Suppressor macrophage treated with lipopolysaccharide for 1 hour (primary cell): ENCODE measurements at places on chromosomes 12 and 14.

DNA sequence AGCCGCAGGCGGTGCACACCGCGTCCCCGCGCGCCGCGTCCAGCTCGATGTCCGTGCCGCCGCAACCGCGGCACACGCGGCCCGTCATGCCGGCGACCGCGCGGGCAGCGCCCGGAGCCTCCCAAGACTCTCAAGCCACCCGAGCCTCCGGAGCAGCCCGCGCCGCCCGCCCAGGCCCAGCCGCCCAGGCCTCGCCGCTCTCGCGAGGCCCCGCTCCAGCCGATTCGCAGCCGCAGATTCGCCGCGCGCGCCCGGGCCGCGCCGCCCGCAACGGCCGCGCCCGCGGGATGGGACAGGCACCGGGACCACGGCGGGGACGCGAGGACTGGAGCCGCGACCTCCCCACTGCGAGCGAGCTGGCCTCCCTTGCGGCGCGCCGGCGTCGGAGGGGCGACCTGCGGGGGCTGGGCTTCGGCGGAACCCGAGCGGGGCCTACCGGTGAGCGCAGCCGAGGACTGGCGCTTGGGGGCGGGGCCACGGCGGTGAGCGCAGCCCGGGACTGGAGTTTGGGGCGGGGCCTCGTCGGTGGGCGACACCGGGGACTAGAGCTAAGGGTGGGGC, at the start of gene BRF1:
Gene BRF1 (minus strand): TSS at position 460 of the 561 bp plus-strand sequence. CDS start 372 bp downstream, at position 88.
- peak; percentile 92 for DNase-seq

DNA sequence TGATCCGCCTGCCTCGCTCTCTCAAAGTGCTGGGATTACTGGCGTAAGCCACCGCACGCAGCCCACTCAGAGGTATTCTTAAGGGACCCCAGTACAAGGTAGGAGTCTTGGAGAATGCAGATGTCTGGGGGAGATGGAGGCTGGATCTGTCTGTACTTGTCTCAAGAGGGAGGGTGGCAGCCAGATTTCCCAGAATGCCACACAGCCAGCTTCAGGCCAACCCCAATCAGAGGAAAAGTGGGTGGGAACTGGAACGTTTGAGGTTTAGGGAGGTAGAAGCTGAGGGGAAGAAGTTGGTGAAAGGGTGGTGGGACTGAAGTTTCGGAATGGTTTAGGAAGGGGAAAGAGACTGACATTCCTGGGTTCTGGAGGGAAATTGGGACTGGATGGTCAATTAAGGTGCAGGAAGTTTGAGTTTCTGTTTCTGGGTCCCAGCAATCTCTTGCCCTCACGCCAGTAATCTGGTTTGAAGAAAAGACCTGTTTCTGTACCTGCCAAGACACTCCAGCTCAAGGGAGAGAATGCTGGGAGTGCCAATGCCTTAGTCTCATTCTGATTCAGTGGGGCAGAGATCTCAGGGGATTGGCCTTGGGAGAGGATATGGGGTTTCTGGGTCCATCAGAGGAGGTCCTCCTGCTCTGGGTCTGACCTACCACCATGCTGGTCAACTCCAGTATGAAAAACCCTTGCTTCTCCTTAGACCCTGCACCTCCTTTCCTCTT, 8.1 kb upstream of the ZNF385A start:
- DNase-seq, result no peak

- DNase-seq, result no peak
Observed at GRCh38 chr12:120668868-120669840, 17.8 kb upstream of the MLEC start.

DNA sequence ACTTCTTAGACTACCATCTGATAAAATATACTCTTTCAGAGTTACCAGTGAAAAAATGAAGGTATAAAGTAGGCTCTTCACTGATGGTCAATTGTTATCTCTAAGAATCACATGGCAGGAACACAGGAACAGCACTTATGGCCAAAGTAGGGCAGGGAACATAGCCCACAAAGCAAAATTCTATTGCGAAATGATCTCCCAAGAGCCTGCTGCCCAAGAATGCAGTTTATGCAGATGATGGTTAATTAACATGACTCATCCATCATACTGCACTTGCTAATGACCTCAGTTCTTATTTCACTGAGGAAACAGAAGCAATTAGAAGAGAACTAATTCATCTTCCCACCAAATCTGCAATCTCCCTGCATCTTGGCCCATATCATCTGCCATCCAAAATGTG, 133.8 kb downstream of the SLC2A13 start:
- DNase-seq, result no peak

GRCh38 chr14:101761032-101761880, at the start of gene PPP2R5C:
Gene PPP2R5C (plus strand): TSS chr14:101761709. CDS start chr14:101761894, 185 bp downstream.
- DNase-seq, result peak; percentile 90

GRCh38 chr12:103965255-103965589, 450 bp upstream of the TDG start:
- no peak for DNase-seq

DNA sequence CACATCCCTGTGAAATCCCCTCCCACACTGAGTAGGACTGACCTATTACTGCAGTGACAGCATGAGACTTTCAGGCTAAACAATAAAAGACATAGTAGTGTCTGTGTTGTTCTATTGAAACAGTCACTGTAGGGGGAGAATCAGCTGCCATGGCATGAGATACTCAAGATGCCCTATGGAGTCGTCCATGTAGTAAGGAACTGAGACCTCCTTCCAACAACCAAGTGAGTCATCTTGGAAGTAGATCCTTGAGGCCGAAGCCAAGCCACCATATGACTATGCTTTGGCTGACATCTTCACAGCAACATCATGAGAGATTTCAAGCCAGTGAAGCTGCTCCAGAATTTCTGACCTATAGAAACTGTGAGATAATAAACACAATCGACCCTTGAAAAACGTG, 12.1 kb upstream of the LRP6 start:
- DNase-seq, result no peak

DNA sequence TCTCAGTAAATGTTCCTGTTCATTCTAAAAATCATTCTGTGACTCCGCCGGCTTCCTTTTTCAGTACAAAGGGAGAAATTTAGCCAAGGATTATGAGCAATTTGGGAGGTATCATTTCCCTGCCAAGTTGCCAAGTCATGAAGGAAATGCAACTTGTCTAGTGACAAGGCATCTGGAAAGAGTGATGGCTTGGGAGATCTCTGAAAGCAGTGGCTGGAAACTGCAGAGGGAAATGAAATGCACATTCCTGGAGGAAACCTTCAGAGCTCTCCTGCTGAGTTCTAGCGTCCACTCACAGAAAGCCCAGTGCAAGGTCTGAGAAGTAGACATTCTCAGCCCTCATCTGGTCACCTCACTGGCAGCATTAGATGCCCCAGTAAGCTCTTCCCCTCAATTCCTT, 91.7 kb downstream of the GALC start:
- DNase-seq, result no peak

DNA sequence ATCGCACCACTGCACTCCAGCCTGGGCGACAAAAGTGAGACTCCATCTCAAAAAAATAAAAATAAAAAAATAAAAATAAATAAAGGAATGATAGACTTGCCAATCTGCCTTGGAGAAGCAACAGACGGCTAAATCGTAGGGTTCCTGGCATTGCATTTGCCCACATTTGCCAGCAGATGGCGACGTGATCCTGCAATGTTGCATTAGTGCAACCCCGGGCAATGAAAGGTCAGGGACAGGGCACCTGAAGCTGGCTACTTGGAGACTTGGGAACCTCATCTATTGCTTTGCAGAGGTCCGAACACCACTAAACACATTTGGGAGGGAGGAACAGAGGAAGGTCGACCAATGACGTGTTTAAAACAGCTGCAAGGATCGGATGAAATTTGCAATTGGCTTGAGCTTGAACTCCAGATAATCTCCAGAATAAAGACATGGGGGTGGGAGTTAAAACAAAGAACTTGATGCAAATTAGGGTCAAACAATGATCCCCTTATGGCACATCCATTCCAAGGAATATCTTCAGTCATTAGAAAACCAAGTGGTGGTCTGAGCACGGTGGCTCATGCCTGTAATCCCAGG, 34.6 kb downstream of the SPRING1 start:
- peak; percentile 81 for DNase-seq

- DNase-seq, result no peak
Observed at GRCh38 chr14:67944605-67945004, 125.0 kb downstream of the RAD51B start.
